Stimulated activated CD4-positive, alpha-beta T cell treated with anti-CD3 and anti-CD28 coated beads, Interleukin-15, amount 100 ng/mL, for 1 hour (primary cell): ENCODE measurements at places on chromosomes 6 and 20.

- DNase-seq: no peak
Measured at GRCh38 chr20:6750438-6750837, 17.0 kb upstream of the BMP2 start.

DNA sequence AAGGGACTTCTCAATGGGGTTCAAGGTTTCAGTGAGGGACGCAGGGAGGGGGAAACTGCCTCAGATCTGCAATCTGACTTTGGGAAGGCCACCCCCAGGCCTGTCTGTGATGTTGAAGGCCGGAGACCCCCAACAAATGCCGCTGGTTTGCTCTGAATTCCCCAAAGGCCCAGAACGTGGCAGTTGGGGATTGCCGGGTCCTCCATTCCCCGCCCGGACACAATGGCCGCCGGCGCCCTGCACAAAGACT lies 326 bp upstream of the BCL2L1 start:
- no peak for DNase-seq

DNA sequence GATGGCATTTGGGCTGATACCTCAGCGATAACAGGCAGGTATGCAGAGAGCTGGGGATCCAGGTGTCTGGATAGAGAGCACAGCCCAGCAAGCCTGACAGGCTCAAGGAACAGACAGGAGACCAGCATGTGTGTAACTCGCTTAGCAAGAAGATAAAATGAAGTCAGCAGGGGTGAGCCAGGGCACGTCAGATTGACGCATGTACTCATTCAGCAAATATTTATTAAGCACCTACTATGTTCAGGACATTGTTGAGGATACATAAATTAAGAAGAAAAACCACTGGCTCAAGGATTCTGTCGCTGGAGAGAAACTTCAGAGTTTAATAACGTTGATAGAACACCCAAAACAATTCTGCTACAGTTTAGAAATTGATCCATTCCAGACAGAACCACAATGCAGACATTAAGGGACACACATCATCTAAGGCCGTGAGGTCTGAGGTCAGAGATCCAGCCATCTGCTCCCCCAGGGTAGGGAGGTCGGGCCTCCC lies 1.0 kb upstream of the DUSP22 start:
- no peak for DNase-seq

DNA sequence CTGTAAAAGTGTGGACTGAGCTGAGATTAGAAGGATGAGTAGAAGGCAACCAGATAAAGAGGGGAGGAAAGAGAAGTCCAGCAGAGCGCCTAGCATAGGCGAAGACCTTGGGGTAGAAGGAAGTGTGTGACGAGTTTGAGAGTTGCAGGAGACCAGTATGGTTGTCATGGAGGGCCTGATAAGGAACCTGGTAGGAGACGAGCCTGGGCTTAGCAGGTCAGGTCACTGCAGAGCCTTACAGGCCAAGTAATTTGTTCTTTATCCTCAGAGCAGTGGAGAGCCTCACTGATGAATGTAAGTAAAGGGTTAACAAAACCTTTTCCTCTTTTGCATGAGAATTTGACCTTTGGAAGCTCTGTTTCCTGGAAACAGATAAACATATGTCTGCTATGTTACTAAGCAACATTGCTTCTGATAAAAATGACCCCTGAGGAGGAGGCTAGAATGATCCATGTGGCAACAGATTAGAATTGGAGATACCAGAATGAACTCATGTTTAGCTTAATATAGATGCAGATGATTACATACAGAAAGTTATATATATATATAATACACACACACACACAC lies 2.9 kb upstream of the TMEM74B start:
- no peak for DNase-seq

DNA sequence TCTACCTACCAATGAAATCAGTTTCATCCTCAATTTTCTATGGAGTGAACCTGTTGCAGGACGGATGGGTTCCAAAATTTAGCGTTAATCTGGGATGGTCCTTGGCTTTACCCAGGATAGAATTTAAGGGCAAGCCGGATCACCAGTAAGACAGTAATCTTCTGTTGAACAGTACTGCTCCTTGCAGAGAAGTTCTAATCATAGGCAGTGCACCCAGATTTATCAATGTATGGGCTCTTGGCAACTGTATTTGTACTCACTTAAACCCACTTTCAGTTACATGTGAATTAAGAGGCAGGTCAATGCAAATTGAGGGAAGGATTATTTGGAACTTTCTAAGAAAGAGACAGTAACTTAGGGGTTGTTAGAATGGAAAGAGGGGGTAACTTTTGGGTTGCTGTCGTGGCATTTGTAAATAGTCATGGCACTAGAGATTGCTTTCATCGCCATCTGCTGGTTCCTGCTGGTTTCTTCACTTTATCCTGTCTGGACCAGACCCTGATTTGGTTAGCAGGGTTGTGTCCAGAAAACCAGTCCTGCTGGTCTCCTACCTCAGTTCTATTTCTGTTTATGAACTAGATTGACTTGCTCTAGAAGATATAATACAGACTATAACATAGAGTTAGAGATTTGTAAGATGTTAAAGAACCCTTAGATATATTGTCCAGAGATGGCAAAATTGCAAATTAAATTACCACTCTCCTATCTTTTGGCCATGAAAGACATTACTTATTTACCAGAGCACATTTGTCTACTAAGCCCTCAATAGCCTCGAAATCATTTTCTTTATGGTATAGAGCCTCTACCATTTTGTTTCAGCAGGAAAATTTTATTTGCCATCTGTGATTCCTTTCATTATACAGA lies 646.3 kb downstream of the UTRN start:
- no peak for DNase-seq

DNA sequence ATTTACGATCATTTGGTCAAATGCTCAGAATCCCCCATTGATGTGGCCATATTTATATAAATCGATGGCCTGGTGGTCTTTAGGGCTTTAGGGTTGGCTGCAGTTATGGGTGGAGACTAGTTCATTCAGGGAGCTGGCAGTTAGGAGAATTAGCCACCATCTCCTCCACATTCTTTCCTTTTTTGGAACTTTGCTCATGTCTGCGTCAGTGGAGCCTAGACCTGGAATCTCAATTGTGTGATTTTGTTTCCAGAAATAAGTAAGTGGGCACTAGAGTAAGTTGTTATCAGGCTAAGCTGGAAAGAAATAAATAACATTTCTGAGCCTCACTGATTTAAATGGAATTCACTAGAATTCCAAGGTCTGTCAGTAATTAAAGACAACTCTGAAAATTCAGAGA lies 29.0 kb upstream of the ELOVL5 start:
- no peak for DNase-seq

GRCh38 chr6:26470643-26471042 lies 12.9 kb downstream of the BTN2A1 start:
- DNase-seq: no peak

GRCh38 chr20:64142590-64142989 lies 21.7 kb upstream of the MYT1 start:
- no peak for DNase-seq

- no peak for DNase-seq
Measured at GRCh38 chr20:25600632-25601031, 15.3 kb upstream of the NINL start.

DNA sequence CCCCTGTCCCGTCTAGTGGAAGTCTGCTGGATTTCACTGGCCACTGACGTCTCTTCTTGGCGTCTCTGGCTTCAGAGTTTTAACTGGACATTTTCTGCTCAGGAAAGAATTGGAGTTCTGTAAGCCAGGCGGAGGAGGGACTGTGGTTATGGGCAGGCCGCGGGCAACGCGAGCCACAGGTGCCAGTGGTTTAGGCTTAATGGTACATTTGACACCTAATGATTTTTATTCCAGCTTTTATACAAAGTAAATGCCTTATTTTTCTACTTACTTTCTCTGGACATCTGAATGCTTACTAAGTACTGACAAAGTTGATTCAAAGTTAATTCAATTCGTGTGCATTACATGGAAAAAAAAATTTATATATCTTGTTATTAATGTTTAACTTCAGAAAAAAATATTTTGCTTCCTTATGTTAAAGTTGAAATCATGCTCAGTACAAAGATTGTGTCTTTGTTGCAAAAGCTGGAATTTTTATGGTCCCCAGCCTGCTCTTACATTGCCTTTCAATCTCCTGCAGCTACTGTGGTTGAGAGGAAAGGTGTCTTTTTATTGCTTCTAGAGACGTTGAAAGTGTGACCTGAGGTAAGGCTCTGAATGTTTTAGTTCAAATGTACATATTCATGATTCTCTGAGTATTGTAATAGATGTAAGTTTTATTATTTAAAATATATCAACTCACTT lies 231.0 kb downstream of the SMOC2 start:
- DNase-seq: no peak

DNA sequence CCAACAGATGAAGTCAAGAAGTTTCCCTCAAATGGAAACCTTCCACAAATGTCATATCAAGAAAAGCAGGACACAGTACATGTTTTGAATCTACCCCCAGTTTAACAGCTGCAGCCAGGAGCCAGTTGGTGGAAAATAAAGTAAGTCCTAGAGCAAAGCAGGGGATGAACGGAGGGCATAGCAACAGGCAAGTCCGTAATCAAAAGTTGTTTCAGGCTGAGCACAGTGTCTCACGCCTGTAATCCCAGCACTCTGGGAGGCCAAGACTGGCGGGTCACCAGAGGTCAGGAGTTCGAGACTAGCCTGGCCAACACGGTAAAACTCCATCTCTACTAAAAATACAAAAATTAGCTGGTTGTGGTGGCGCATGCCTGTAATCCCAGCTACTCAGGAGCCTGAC lies 2.4 kb upstream of the SALL4 start:
- no peak for DNase-seq

DNA sequence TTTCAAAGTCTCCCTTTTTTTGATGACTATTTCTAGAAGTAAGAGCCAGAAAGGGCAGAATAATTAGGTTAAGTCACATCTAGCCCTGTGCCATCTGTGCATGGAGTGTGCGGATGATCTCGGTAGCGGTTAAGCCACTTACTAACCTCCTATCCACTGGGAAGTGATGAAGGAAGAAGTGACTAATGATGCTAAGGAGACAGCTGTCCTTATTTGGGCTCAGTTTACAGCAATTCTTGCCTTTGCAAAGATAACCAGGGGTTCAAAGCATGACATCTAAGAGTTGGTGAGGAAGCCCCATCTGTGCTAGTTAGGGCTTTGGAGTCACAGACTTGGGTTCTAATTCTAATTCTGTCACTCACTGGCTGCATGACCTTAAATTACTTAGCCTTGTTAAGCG lies 62.4 kb upstream of the RREB1 start:
- no peak for DNase-seq

DNA sequence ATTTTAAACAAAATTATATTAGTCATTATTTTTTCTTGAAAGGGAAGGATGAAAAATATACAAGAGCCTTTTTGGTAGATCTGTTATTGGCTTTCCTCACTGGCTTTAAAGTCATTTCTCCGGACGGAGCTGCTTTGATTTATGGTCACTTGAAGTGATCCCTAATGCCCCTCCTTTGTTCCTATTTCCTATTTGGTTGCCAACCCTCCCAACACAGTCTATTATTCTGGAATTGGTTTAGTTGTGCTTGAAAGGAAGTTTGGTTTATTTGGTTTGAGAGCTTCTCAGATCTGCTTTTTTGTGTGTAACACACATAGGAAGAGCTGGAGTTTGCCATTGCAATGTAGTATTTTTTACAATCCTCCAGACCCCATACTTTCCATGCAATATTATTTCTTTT lies 347.9 kb downstream of the RFPL4B start:
- no peak for DNase-seq

- no peak for DNase-seq
Measured at GRCh38 chr6:43981363-43981990, 145.8 kb downstream of the MRPL14 start.

- DNase-seq: no peak
Measured at GRCh38 chr6:46505693-46506512, 14.7 kb upstream of the RCAN2 start.

GRCh38 chr20:11200423-11200822 lies 526.6 kb upstream of the JAG1 start:
- no peak for DNase-seq

DNA sequence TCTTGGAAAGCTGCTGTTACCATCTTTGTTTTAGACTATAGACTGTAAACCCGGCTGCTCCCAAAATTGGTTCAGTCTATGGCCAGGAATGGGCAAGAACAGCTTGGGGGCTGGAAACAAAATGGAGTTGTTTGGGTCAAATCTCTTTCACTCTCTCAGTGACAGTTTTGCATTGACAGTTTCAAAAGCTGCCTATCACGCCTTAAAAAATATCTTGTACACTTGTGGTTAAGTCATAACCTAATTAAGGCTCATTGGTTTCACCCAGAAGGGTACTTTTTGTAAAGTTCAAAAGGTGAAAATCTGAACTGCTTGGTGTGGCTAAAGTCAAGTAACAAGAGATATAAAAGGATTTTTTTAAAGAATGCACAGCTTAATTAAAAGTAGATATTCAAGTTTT lies 76.1 kb upstream of the PRL start:
- no peak for DNase-seq

GRCh38 chr6:115838763-115839401 lies 221.8 kb downstream of the FRK start:
- DNase-seq: no peak

- no peak for DNase-seq
Measured at GRCh38 chr20:25279403-25279802, 31.5 kb downstream of the PYGB start.

DNA sequence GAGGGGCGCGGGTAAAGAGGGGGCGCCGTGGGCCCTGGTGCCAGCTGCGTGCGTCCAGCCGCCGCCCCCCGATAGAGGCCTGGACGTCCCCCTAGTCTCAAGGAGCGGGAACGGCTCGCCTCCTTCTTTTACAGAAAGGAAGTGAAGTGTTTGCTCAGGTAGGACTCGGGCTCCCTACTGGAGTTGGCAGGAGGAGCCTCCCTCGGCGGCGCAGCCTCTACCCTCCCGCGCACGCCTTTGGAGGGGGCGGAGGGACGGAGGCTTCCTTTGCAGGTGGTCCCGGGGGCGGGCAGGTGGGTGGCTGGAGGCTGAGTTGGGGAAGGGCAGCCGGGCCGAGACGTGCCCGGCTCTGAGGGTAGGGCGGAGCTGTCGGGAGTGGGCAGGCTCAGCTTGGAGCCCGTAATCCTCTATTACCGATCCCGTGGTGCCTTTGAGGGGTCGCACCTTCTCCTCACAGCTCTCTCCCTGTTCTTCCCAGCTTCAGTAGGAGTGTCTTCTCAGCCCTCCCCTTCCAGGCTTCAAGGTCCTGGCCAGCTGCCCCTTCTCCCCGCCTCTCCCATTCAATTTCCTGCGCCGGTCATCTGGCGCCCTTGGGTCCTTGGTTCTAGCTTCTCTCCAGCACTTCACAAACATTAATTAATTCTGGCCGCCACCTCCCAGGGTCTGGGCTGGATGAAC lies 728 bp downstream of the ITPR3 start:
- DNase-seq: peak; percentile 33

DNA sequence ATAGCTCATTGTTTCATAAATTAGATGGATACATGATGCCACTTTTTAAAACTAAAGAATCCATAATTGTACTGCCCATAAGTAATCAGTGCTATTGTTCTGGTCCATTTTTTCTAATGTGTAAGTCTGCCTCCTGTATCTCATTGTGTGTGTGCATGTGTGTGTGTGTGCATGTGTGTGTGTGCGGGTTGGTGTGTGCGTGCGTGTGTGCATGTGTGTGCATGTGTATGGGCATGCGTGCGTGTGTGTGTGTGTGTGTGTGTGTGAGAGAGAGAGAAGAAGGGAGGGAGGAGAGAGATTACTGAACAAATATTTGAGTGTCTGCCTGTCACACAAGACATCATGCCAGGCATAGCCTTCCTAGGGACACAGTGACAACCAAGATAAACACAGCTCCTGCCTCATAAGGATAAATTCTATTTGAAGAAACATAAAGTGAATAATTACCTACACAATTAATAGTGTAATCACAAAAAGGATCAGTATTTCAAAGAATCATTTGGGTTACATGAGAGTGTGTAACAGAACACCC lies 33.2 kb upstream of the RPS6KA2 start:
- DNase-seq: no peak
